ENCODE measurements at places on chromosomes 1 and 21.
A peak's percentile ranks its signal among the peaks of the same experiment; 100 is the strongest.

DNA sequence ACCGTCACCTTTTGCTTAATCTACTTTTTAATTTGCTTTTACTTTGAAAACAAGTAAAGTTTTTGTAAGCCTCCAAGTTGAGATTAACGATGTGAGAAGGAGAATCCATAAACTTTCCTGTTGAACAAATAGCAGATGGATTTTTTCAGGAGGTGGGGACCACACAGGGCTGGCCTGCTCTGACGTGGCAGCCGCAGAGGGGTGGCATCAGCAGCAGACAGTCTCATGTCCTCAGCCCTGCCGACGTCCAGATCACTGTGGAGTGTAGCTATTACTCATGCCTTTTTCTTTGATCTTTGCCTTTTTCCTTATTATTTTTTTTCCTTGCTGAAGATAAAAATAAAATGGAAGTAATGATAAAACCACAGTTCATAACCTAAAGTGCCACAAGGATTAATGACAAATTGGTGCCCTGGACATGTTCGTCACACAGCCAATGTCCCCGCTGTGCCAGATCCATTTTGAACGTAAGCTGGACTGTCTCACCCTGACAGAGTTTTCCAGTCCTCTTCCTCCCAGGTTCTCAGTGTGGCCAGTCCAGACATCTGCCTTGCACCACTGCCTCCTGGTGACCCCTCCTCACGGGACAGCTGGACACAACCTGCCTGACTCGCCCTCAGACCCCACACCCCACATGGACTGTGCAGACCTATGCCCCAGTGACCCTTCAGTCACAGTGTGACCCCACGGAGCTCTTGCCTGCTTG, 15.4 kb upstream of the ZBTB21 start:
- no peak for DNase-seq

DNA sequence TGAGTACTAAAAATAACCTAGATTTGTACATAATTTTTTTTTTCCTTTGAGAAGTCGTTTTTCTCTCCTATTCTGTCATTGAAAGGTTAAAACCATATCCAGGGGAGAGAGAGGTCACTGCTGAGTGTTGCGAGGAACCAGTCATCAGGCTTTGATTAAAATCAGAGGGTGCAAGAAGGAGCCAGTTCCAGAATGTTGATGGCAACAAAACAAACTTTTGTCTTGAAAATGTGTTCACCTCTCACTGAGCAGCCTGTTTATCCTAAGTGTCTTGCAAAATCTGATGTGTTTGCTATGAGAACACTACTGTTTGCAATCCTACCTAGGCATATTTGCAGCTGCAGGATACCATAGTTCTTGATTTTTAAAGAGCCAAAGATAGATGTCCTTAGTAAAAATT, 25.9 kb downstream of the PTGFR start:
- no peak for DNase-seq

DNA sequence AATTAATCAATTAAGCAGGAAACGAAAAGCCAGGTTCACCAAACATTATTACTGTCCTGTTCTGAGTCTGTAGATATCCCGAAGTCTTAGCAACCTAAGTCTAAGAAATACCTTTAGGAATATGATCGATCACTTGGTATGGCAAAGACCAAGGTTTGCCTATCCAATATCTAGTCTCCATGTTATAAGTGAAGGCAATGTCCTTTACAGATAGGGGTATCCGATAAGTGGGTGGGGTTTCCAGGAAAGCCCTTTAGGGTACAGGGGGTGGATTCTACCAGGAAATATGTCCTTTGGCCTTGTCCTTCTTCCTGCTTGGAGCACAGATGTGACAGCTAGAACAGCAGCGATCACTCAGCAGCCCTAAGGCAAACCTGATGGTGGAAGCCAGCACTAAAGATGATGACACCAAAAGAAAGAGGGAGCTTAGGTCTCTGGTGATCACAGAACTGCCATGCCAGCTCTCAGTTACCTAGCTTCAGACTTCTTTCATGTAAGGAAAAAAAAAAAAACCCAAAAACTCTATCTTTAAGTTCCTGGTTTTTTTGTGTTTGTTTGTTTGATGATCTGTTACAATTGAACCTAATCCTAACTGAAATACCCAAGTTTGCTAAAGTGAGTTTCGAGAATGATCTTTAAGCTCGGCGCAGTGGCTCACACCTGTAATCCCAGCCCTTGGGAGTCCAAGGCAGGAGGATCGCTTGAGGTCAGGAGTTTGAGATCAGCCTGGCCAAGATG, 40.8 kb downstream of the DSTYK start:
- no peak for DNase-seq

GRCh38 chr1:1462318-1462966, 9.1 kb upstream of the ATAD3B start:
- DNase-seq = no peak

GRCh38 chr1:209652873-209653401, 712 bp upstream of the LAMB3 start:
- DNase-seq = peak; percentile 92

GRCh38 chr1:155389826-155390225, 69.1 kb downstream of the RUSC1 start:
- DNase-seq = no peak

DNA sequence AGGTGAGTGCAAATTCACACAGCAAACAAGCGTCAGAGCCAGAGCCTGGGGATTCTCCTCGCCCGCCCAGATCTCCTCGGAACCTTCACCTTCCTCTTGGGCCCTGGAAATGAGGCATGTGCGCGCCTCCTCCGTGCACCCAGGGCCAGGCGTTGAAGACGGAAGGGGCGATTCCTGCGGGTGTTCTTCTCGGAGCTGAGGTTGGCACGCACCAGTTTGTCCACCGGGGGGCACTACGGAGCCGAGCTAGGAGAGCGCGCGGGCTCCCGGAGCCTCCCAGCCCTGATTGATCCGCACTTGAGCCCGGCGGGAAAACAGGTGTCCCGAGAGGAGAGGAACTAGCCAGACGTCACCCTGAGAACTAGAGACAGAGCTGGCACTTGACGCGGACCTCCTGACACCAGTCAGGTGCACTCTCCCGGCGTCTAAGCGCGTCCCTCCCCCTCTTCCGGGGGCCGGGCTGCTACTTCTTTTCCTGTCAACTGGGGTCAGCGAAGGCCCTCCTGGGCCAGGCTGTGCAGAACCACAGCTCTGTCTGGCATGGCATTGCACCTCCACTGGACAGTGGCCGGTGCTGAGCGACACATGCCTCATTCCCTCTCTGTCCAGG, 18.3 kb upstream of the SERINC2 start:
- peak; percentile 40 for DNase-seq

DNA sequence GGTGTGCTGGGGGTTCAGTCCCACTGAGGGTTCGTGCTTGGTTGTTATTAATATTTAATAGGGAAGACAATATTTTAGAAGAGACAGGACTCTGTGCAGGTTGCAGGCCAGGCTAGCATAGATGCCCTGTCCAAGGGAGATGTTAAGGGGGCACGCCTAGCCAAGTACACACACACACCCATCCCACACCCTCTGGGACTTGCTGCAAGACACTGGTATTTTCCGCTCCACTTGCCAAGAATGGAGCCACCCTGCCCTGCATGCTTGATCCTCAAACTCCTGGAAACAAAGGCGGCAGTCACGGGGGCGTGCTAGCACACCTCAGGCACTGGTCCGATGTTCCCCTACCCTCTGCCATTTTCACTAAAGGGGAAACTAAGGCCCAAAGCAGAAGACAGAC, 99.1 kb downstream of the MRPL37 start:
- DNase-seq = no peak

DNA sequence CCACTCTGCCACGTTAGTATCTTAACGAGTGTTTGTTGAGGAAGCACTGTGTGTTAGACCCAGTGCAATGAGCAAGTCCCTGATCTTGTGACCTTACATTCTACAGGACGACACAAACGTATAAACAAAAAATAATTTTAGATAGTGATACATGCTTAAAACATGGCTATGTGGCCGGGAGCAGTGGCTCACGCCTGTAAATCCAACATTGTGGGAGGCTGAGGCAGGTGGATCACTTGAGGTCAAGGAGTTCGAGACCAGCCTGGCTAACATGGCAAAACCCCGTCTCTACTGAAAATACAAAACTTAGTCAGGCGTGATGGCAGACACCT, 19.6 kb downstream of the MTX1 start:
- DNase-seq = no peak

GRCh38 chr1:204870160-204870912, at the start of gene NFASC:
TSS of gene NFASC (plus strand) at chr1:204870862. CDS start at chr1:204944316, 73,454 bp downstream.
- DNase-seq = no peak

GRCh38 chr1:85850238-85850637, 142.0 kb upstream of the ZNHIT6 start:
- DNase-seq = peak; percentile 63

- no peak for DNase-seq
Measured at GRCh38 chr1:224498574-224499170, 64.1 kb upstream of the WDR26 start.

DNA sequence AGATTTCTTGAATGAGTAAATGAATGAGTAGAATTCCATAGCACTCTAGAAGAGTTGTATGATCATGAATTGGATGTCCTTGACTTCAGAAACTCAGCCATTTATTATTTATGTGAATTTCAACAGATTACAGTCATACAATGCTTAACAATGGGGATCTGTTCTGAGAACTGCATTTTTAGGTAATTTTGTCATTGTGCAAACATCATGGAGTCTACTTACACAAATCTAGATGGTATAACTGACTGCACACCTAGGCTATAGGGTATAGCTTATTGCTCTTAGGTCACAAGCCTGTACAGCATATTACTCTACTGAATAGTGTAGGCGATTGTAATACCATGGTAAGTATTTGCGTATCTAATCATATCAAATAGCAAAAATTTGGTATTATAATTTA, 59.6 kb downstream of the PRRX1 start:
- no peak for DNase-seq

GRCh38 chr1:161158316-161159010, 837 bp upstream of the USP21 start:
- DNase-seq = no peak

DNA sequence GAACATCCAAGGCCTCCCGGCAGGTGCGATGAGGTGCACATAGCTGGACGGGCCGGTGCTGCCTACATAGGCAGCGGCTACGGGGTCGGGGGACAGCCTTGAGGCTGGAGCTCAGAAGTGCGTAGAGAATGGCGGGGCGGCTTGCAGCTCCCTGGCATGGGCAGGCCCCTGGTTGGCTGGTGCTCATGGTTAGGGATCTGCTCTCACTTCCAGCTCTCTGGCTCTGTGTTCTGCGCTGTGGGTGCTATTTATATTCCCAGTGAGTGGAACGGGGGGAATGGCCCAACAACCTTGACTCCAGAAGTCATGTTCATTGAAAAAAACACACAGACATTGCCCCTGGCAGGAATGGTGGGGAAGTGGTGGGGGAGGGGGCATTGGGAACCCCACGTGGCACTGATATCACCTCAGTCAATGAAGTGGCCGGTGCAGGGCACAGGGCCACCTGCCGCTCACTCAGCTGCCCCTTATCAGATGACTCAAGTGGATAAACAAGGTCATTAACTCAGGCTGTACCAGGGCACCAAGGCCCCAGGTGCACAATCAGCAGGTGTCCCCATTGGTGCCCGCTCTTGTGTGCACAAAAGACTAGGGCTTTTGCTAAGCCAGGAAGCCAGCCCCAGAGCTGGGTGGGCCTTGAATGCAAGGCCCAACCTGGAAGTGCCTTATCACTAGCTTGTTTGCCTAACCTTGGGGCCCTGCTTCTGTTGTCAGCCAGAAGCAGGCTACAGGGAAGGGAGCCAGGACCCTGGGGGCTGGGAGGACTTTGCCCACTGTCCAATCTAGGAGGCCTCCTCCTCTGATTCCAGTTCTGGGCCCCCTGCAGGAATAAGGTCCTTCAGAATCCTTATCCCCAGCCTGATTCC, at the start of gene NR0B2:
NR0B2 (minus strand) TSS at position 222 of the 866 bp plus-strand sequence; CDS start at position 187, 35 bp downstream.
- DNase-seq = no peak

DNA sequence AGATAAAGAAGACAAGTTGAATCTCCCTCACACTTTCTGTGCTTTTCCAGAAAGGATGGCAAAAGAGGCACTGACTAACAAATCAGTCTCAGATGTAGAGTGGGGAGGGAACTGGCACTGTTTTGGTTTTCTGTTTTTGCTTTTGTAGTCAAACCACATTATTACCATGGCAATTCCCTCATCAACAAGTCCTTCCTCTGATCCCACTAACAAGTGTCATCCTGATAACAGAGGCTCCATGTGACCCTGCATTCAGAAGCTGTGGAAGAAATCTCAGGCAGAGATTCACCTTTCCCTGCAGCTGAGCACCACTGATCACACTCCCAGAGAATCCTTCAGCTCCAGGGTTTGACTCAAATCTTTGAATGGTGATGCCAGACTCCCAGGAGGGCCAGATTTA, 203.4 kb downstream of the TNR start:
- DNase-seq = no peak

- no peak for DNase-seq
Measured at GRCh38 chr21:43340491-43341377, 86.2 kb downstream of the SIK1 start.

- DNase-seq = no peak
Measured at GRCh38 chr1:3695326-3696217, 43.3 kb downstream of the TP73 start.

GRCh38 chr1:201213926-201214325, 23.3 kb downstream of the IGFN1 start:
- no peak for DNase-seq

DNA sequence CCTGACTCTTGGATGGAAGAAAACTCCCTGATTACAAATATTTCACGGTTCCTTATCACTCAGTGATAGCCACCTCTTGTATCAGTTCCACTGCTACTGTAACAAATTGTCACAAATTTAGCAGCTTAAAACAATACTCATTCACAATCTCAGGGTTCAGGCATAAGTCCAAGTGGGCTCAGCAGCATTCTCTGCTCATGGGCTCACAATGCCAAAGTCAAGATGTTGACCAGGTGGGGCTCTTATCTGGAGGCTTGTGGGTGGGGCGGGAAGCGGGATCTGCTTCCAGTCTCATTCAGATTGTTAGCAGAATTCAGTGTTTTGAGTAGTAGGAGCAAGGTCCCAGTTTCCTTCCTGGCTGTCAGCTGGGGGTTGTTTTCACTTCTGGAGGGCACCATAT, 137.3 kb upstream of the FAM78B start:
- DNase-seq = no peak

GRCh38 chr1:230371923-230372703, 54.0 kb downstream of the PGBD5 start:
- no peak for DNase-seq

DNA sequence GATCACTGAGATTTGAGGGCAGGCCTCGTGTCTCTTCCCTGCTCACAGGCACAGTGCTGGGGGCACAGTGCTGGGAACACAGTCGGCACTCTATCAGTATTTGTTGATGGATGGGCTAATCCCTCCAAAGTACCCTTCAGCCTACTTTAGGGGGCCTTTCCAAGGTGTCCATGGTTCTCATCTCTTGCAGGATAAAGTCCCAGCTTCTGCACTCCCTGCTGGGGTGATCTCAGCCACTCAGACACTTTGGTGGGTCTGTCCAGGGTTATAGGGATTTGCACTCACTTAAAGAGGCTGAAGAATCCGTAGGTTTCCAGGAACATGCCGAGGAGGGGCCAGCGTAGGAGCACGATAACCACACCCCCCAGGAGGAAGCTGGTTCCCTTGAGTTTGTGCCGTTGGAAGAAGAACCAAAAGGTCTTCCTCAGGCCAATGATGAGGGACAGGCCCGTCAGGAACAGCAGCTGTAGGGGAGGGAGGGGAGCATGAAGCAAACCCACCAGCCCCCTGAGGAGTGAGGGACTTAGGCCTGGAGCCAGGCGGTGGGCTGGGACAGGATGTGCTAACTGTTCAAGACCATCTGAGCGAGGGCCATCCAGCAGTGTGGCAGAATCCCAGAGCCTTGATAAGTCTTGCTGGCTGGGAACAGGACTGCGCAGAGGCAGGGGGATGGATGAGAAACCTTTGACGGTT, 5.2 kb upstream of the KISS1 start:
- no peak for DNase-seq

GRCh38 chr1:84156210-84156621, 12.1 kb downstream of the PRKACB start:
- no peak for DNase-seq

GRCh38 chr1:110708974-110709440, 34.3 kb upstream of the KCNA3 start:
- no peak for DNase-seq
